Activated CD8-positive, alpha-beta T cell treated with anti-CD3 and anti-CD28 coated beads for 36 hours (primary cell): ENCODE measurements at places on chromosomes 13 and 19. TPM values are rescaled to one million over a fixed set of nuclear protein-coding genes. Genes with fewer than 3 reads are reported as not detected.

The OVOL3 gene
- not detected for total RNA-seq

The NTN5 gene
- total RNA-seq = 0.83 TPM

The MEF2B gene
- total RNA-seq = 1.4 TPM

The ZNF549 gene
- 4.0 TPM for total RNA-seq

The MATK gene
- total RNA-seq = 39.6 TPM

The NLRP13 gene
- total RNA-seq = not detected

The RASAL3 gene
- 85.8 TPM for total RNA-seq
